Bone marrow (tissue), 2 donors: ENCODE measurements at places on chromosomes 5 and 9.

DNA sequence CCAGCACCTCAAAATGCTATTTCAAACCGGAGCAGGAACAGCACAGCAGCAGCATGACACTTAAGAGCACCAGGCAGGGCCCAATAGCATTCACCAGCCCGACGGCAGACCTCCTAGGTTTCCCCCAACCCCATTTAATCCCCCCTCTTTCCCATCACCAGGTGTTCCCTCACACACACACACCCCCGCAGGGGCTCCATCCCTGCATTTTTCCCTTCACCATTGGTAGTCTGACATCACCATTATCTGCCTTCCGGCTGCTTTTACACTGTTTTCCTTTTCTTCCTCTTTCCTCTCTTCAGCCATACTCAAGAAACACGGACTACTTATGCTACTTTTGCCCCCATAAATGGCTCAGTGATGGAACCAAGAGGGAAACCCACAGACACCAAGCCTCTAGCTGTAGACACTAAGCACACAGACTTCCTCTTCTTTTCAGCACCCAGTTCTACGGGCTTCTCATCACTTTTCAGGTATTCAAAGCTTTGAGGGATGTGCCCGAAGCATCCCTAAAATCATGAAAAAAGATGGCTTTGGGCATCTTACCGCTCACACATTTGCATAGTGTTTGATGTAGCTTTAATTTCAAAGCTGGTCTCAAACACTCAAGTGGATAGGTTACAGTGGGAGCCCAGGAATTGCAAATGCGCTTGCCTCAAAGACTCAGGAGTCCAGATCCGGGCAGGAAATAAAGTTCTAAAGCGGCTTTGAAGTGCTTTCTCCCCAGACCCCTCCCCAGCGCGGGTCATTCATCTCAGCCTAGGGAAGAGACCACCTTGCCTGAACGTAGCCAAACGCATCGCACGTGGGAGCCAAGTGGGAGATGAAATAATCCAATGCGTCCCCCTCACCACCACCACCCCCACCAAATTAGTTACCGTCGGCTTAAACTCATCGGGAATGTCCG lies 141.5 kb downstream of the TSSK1B start:
- DNase-seq = no peak

DNA sequence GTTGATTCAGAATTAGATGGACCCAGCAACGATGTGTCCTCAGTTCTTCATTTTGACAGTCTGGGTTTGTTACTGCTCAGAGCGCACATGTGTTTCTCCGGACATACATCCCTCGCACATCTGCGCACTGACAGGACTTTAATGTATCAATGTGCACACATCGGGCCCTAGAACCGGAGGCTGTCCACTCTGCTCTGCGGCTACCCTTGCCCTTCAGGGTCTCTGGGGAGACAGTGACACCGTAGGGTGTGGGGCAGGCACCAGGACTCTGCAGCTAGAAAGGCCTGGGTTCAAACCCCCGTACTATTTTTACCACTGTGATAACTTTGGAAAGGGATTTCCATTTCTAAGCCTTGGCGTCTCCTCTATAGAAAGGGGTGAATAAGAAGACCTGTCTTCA lies 23.5 kb upstream of the LPCAT1 start:
- DNase-seq = no peak

DNA sequence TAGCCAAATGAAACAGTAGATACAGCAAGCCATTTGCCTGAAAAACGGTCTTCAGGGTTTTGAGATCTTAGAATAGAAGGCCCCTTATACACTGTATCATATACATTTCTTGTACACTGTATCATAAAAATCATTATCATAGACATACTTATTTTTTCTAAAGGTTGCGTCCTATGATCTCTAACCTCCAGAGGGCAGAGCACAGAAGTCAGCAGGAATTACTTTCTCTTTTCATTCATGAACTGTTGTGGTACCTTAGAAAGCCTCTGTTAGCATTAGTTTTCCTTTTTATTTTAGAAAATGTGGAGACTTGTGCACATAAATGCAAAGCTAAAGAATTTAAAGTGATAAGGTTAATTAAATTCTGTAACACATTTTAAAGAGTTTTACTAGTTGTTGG lies 115.4 kb downstream of the OXCT1 start:
- DNase-seq = peak; percentile 50

DNA sequence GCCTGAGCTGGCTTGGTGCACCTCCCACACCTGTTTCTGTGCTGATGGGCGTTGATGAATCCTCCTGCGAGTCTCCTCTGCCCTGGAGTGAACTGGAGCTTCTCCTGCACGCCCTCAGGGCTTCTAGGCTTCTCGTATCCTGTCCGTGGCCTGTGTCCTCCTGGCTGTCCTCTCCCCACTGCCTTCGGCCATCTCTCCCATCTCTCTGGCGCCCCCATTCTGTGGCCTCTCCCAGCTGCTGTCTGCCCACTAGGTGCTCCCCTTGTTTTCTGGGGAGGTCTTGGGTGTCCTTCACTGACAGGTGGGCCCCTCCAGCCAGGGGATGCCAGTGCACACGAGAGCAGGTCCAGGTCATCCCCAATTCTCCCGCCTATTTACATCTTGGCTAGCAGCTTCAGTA lies 28.8 kb downstream of the AHRR start:
- DNase-seq = no peak

- no peak for DNase-seq
These were observed 736.3 kb downstream of the TAF11L14 start for GRCh38 chr5:18370531-18370930.

DNA sequence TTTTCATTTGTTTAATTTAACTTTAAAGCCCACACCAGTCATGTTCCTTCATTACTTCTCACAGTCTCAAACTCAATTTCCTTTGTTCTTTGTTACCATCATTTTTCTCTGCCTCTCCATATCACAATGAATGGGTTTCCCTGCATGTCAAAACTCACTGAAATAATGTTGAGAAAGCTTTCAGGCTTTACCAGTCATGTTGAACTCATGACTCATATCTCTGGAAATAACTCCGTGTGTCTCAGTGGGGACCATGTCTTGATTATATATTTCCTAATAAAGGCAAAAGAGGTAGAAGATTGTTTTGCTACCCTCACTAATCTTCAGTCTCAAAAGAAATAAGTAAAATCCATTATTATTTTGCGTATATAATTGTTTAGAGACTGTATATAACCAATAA lies 231.2 kb downstream of the CHSY3 start:
- no peak for DNase-seq

- DNase-seq = no peak
These were observed 9.3 kb downstream of the SLC46A2 start for GRCh38 chr9:112881331-112881730.

GRCh38 chr5:98497418-98497817 lies 276.0 kb upstream of the RGMB start:
- DNase-seq = no peak

GRCh38 chr9:79390077-79390698 lies 181.6 kb upstream of the TLE4 start:
- DNase-seq = no peak

GRCh38 chr9:621201-621855 lies 220.2 kb upstream of the DMRT1 start:
- no peak for DNase-seq

DNA sequence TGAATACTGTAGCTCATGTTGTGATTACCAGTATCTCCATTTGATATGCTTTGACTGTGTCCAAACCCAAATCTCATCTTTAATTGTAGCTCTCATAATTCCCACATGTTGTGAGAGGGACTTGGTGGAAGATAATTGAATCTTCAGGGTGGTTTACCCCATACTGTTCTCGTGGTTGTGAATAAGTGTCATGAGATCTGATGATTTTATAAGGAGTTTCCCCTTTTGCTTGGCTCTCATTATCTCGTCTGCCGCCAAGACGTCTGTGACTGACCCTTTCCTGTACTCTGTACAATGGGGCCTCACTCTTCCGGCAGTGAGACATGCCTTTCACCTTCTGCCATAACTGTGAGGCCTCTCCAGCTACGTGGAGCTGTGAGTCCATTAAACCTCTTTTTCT lies 59.3 kb downstream of the TRIO start:
- DNase-seq = no peak

- no peak for DNase-seq
These were observed 311.3 kb downstream of the SPATA31D1 start for GRCh38 chr9:82299870-82300269.

DNA sequence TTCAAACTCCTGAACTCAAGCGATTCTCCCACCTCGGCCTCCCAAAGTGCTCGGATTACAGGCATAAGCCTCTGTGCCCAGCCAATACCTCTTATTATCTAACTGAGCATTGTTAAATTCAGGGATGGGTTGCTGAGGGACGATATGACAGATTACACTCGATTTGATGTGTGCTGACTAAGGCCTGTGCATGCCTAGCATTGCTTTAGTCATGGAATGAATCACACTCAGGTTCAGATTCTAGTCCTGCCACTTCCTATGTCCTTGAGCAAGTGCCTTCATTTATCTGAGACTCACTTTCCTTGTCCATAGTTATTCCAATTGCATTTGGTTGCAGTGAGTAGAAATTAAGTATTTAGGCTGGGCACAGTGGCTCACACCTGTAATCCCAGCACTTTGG lies 19.5 kb downstream of the THBS4 start:
- no peak for DNase-seq

GRCh38 chr5:62938927-62939326 lies 360.3 kb downstream of the LRRC70 start:
- no peak for DNase-seq

DNA sequence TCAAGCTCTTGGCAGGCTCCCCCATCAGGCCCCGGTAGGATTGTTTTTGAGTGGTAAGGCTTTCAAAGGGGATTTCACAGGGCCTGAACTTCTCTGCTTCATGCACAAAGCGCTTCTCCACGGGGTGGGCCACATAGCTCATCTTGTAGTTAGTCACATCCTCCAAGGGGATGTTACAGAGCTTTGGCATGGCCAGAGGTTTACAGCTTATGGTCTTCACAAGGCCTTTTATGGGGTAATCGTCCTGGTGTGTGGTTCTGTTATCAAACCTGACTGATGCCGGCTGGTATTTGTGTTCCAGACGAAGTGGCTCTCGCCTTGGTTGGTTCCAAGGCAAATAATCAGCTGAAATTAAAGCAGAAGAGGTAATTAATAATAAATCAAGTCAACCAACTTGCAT lies 104.3 kb downstream of the SAXO1 start:
- DNase-seq = no peak

GRCh38 chr9:13715430-13715829 lies 435.9 kb upstream of the MPDZ start:
- no peak for DNase-seq

DNA sequence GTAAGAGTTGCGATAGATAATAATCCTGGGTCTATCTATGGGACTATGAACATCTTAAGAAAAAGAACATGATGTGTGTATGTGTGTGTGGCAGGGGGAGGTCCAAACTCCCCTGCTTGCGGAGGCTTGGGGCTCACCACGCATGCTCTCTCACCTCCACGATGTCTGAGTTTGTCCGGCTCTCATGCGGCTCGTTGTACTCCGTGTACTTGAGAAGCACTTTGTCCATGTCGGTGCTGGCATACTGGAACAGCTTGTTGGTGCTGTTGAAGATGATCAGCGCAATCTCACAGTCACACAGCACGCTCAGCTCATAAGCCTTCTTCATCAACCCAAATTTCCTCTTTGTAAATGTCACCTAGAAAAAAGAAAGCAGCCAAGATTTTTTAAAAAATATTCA lies 78.5 kb downstream of the MEF2C start:
- DNase-seq = no peak

DNA sequence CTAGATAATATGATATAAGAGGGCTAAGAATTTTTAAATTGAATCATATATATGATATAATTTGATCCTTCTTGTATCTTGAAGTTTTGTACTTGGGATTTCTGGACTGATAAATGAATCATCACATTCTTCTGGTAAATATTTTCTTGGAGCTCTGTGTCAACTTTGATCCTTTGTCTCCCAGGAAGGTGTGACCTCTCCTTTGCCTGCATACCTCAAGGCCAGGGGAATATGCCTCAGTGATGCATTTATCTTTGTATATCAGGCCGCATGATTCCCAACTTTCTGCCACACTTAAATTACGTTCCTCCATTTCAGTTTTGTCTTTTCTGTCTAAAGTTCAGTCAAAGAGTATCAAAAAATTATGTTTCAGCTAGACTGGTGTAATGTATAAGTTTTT lies 101.2 kb downstream of the NLN start:
- DNase-seq = no peak

- DNase-seq = no peak
These were observed 21.3 kb upstream of the PCAT7 start for GRCh38 chr9:94533601-94534000.

DNA sequence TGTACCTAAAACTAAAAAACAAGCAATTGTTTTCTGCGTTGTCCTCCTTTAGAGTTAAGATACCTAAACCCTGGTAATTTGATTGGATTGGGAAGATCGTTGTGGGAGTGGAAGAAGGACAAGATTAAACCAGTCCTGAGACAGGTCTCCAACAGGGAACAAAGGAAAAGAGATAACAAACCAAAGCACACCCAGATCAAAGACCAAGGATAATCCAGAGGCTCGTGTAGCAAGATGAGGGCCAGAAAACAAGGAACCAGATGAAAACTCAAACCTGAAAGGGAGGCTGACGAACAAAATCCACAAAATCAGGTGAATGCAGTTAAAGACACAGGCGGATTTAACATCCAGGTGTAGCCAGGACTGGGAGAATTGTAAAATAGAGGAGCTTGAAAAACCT lies 618.1 kb downstream of the SLCO4C1 start:
- no peak for DNase-seq

- no peak for DNase-seq
These were observed 25.1 kb downstream of the PALM2AKAP2 start for GRCh38 chr9:109805050-109805449.

GRCh38 chr9:94894094-94894699 lies 167.7 kb downstream of the AOPEP start:
- DNase-seq = no peak

GRCh38 chr9:2729003-2729402 lies 11.7 kb downstream of the KCNV2 start:
- DNase-seq = no peak
